ENCODE measurements at places on chromosomes 7 and 10.
A peak's percentile ranks its signal among the peaks of the same experiment; 100 is the strongest.

- DNase-seq = no peak
Observed at GRCh38 chr10:94193466-94193924, 169.2 kb downstream of the NOC3L start.

DNA sequence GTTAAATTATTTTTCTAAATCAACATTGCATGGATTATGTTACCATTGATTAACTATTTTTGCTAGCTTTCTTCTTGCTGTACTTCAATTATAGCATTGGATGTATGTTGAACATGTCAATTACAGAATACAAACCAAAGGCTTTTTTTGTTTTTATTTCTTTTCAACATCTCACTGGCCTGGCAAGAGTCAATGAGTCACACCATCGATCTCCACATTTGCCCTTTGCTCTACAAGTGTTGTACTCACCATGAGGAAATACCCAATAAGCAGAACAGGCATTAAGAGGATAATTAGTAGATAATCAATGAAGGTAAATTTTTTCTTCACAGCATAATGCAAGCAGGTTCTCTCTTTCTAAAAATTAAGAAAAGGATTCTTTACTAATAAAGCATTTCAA is 23.3 kb downstream of the ANKRD22 start:
- no peak for DNase-seq

DNA sequence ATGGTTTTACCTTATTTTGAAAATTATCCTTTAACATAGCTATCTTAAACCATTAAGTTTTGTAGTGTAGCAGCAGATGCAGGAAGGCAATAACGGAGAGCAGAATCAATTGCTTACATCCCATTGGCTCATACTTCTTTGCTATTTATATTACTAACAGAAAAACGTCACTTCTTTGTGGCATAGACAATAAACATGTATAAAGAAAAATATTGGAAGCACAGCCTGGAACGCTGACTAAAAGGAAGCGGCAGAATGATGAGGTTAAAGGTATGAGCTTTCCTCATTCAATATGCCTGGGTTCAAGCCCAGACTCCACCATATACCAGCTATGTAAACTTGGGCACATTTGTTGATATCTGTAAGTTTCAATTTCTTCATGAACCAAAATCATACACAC is 24.0 kb upstream of the BMPER start:
- DNase-seq = no peak

GRCh38 chr10:4199196-4199595 is 414.2 kb upstream of the KLF6 start:
- DNase-seq = no peak

GRCh38 chr7:80054356-80054755 is 80.3 kb upstream of the GNAI1 start:
- DNase-seq = no peak

DNA sequence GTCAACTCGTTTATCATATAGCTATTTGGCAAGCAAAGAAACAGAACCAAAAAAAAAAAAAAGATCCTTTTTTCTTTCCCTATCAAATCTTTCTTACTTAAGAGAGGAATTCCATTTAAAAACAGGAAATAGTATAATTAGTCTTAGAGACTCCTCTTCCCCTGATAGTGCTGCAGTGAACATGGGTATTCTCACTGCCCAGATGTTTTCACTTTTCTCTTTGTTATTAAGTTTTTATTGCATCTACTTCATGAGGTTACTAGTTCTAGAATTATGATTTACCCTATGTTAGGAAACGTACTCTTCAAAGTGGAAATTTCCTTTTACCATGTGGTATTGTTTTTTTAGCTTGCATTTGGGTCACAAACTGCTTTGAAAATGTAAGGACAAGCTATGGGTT is 8.5 kb downstream of the CASP2 start:
- no peak for DNase-seq

DNA sequence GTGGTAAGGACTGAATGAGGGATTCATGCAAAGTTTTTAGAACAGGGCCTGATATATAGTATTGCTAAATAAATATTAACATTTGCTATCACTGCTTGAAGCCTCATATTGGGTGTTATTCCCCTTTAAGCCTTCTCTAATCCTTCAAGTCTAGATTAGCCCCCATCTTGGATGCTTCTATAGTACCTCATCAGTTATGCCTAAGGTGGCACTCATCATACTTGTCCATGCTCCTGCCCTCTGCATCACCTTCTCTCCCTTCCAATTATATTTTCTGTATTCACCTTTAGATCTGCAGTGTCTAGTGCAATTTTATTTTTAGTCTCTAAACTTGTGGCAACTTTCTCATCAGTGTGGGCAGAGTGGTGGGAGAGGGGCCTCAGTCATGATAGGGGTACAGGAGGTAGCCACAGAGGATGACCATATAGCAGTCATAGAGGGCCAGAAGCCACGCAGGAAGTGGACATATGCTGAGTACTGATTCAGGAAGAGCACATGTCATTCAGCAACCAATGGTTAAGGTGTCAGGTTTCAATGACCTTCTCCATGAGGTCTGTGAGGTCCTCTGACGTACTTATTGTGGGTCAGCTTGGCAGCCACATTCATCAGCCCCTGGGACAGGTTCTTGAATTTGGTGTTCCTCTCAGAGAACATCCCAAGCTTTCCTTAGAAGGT is 2.5 kb downstream of the ENTPD1 start:
- DNase-seq = peak; percentile 83

GRCh38 chr10:128568041-128568440 is 441.8 kb upstream of the MKI67 start:
- DNase-seq = no peak

- DNase-seq = no peak
Observed at GRCh38 chr7:10211016-10211415, 762.7 kb upstream of the PHF14 start.

DNA sequence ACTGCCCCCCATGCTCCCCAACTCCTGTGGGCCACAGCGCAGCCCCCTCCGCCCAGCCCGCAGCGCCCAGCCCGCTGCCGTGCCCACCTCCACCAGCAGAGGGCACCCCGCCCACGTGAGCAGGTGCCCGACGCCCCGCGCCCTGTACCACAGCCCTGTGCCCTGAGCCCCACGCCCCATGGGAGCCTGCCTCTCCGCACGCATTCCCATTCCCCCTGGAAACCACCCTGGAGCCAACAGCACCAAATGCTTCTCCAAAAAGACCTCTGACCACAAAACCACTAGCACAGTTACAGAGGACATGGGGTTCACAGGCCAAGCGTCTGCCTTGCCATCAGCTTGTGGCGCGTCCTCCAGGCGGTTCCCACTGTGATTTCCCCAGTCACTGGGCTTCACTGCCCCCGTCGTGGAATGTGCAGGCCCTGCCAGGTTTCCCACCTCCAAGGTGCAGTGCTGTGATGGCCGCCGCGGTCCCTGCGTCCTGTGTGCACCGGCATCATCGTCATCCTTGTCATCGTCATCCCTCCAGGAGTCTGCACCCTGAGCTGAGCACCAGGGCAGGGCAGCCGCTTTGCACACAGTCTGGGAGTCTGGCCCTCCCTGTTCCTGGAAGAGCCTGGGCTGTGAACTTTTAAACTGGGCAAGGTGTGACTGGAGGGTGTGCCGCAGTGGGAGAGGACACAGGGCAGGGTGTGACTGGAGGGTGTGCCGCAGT is 61.7 kb downstream of the PWWP2B start:
- DNase-seq = no peak
